ENCODE measurements at places on chromosomes 6 and 20. TPM values are rescaled to one million over a fixed set of nuclear protein-coding genes. Genes with fewer than 3 reads are reported as not detected.

The TSHZ2 gene
- total RNA-seq: 3.1 TPM

The KCNB1 gene
- 0.07 TPM for total RNA-seq

The SOBP gene
- total RNA-seq: 14.6 TPM

The HSPA1L gene
- 2.2 TPM for total RNA-seq

The COX4I2 gene
- total RNA-seq: 0.13 TPM

The ZNF391 gene
- 1.6 TPM for total RNA-seq

The KIAA1586 gene
- total RNA-seq: 12.2 TPM

The BPI gene
- total RNA-seq: 0.30 TPM

The LPA gene
- not detected for total RNA-seq

The SOX18 gene
- 0.07 TPM for total RNA-seq

The INSM1 gene
- total RNA-seq: not detected

The SERPINB1 gene
- 8.0 TPM for total RNA-seq

The NFKBIL1 gene
- total RNA-seq: 22.7 TPM

The EBF4 gene
- 0.89 TPM for total RNA-seq

The VIP gene
- total RNA-seq: 0.10 TPM

The GNAS-AS1 gene
- total RNA-seq: 0.72 TPM

The CST4 gene
- 0.33 TPM for total RNA-seq

The CPXM1 gene
- 0.33 TPM for total RNA-seq

The ITPA gene
- total RNA-seq: 26.2 TPM

The DDX27 gene
- 27.9 TPM for total RNA-seq

The MUCL3 gene
- not detected for total RNA-seq

The DOK5 gene
- total RNA-seq: 55.3 TPM

The MACROD2 gene
- 0.85 TPM for total RNA-seq

The RSPO3 gene
- 8.0 TPM for total RNA-seq

The UTRN gene
- 165 TPM for total RNA-seq

The LHFPL5 gene
- total RNA-seq: not detected

The FOXP4 gene
- 3.5 TPM for total RNA-seq

The LRRN4 gene
- 0.07 TPM for total RNA-seq

The GJA10 gene
- not detected for total RNA-seq

The MEI4 gene
- not detected for total RNA-seq

The CLPSL1 gene
- not detected for total RNA-seq

The TPBG gene
- total RNA-seq: 138 TPM

The ROS1 gene
- total RNA-seq: 0.07 TPM

The STAU1 gene
- 67.0 TPM for total RNA-seq

The PGC gene
- not detected for total RNA-seq

The GTSF1L gene
- total RNA-seq: not detected

The GHRH gene
- total RNA-seq: not detected

The CDC5L gene
- 19.6 TPM for total RNA-seq

The KCNK5 gene
- 0.03 TPM for total RNA-seq

The KIF25 gene
- 0.72 TPM for total RNA-seq

The CST3 gene
- total RNA-seq: 515 TPM

The HLA-DRB1 gene
- 1.3 TPM for total RNA-seq

The BRD2 gene
- 93.0 TPM for total RNA-seq

The ZSCAN31 gene
- total RNA-seq: 4.2 TPM

The TM9SF4 gene
- total RNA-seq: 69.0 TPM

The YIPF3 gene
- 105 TPM for total RNA-seq

The ZC3H12D gene
- 0.33 TPM for total RNA-seq

The GGTLC1 gene
- not detected for total RNA-seq

The ADGB gene
- not detected for total RNA-seq

The TMEM74B gene
- 0.13 TPM for total RNA-seq

The SLC22A1 gene
- 0.40 TPM for total RNA-seq

The SLPI gene
- 0.52 TPM for total RNA-seq

The GID8 gene
- 35.4 TPM for total RNA-seq

The PLCB4 gene
- 6.9 TPM for total RNA-seq

All from smooth muscle cell of the pulmonary artery (primary cell).